ENCODE measurements at places on chromosomes 3 and 15.

GRCh38 chr3:43448098-43448497 lies 161.8 kb downstream of the SNRK start:
- DNase-seq: no peak

DNA sequence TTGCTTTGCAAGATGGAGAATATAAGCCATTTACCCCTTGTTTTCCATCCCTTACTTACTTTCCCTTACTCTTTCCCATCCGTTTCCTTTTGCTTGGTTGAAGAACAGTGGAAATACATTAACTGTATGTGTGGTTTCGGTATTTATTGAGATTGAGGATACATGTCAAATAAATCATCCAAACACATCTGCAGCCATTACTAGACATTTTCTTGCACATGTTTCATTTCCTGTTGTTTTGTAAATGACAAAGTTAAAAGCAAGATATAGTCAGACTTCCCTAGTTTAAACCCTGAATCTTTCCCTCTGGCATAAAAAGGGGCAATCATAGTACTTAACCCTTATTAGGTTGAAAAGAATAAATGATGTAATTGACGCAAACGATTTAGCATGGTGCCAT lies 82.1 kb upstream of the BCHE start:
- DNase-seq: no peak

GRCh38 chr3:135008326-135008725 lies 213.3 kb downstream of the EPHB1 start:
- DNase-seq: no peak

DNA sequence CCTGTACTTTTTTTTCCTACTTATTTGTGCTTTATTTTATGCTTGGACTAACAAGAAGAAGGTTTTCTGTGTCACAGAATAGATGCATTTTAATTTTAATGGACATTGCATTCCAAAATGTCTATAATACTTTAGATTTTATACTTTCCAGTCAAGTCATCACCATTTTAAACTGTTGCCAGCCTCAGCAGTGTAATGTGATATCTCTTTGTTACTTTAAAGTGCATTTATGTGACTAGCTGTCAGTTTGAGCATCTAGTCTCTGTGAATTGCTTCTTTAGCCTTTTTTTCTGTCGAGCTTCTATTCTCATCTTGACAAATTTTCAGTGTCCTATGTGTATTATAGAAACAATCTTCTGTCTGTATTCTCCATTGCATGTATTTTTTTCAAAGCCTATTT lies 511.4 kb upstream of the CBLB start:
- DNase-seq: no peak

All from activated CD4-positive, alpha-beta T cell treated with anti-CD3 and anti-CD28 coated beads for 1 hour (primary cell).